ENCODE measurements at places on chromosomes 6 and 20.
A peak's percentile ranks its signal among the peaks of the same experiment; 100 is the strongest.

DNA sequence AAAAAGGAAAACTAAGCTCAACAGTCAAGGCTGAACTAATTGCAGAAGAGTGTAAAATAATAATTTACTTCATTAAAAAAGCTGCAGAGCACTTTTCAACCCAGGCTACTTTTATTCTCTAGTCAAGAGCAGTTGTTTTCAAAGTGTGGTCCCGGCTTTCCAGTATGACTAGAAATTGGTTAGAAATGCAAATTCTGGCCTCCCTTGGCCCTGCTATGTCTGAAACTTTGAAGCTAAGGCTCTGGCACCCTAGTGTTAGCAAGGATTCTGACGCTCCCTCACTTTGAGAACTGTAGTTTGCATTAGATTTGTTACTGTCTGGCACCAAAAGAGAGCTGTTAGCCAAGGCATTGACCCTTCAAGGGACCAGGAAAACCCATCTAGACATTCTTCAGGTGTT is 9.5 kb upstream of the NXT1 start:
- DNase-seq, result no peak

- DNase-seq, result no peak
Measured at GRCh38 chr20:52814371-52814770, 157.8 kb upstream of the TSHZ2 start.

GRCh38 chr20:32285621-32286371 is 8.3 kb downstream of the KIF3B start:
- DNase-seq, result no peak

DNA sequence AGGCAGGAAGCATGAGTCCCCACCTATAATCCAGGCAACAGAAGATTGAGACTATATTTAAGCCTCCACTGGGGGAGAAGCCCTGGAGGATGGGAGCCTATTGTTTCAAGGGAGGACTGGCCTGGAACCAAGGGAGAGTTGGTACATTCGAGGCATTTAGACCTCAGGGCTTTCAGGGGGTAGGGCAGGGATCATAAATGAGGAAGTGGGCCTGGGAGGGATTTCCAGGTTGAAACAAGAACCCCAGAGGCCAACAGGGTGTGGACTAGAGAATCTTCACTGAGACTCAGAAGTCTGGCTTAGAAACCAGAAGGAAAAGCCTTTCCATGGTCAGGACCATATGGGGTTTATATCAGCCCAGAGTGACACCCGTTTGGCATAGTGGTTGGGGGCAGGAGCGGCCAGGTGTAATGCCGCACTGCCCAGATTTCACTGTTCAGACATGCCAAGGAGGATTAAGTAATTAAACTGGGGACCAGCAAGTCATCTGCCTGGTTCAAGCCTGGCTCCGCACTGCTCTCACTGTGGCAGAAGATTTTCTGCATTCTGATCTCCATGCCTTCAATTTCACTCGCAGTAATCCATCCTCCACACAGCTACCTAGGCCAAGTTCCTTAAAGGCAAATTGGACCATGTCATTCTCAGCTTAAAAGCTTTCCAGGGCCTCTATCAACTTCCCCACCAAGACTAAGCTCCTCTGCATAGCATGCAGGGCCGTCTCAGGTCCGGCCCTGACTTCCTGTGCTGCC is 17.8 kb downstream of the LRFN2 start:
- peak; percentile 10 for DNase-seq

DNA sequence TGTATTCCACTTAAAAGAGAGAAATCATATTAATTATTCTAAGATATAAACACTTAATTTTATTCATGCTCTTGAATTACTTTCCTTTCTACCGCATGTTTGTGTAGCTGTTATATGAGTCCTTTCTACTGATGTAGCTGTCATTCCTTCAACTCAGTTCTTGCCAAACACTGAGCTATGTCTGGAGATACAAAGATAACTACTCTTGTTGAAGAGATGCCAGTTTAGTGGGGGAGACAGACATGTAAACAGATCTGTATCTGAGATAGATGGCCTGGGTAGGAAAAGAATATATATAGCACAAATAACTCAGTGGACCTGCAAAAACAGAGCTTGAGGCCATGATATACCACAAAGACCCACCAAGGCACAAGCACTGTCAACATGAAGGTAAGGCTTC is 157.3 kb downstream of the BTBD9 start:
- no peak for DNase-seq

GRCh38 chr20:16107172-16107870 is 465.9 kb downstream of the KIF16B start:
- DNase-seq, result peak; percentile 24

DNA sequence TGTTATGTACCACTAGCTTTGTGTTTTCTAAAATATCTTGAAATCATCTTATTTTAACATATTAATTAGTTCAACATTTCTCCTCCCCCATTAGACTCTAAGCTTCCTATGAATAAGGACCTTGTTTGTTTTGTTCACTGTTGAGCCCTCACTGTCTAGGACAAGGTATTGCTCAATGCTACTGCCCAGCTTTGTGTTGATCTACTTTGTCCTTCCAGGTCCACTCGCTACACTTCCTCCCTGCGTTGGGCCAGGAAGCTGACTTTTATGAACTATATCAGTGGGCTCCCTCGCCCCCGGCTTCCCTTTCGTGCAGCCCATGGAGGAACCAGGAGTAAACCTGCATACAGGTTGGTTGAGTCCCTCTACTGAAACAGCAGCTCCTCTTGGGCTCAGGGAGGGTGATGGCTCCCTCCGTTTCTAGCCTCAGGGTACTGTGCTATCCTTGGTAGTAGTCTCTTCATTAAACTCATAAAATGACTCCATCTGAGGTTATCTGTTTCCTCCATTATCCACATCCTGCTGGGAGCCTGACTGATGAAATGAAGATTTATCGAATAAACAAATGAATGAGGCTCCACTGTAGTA is 272.5 kb downstream of the CLIC5 start:
- DNase-seq, result no peak

DNA sequence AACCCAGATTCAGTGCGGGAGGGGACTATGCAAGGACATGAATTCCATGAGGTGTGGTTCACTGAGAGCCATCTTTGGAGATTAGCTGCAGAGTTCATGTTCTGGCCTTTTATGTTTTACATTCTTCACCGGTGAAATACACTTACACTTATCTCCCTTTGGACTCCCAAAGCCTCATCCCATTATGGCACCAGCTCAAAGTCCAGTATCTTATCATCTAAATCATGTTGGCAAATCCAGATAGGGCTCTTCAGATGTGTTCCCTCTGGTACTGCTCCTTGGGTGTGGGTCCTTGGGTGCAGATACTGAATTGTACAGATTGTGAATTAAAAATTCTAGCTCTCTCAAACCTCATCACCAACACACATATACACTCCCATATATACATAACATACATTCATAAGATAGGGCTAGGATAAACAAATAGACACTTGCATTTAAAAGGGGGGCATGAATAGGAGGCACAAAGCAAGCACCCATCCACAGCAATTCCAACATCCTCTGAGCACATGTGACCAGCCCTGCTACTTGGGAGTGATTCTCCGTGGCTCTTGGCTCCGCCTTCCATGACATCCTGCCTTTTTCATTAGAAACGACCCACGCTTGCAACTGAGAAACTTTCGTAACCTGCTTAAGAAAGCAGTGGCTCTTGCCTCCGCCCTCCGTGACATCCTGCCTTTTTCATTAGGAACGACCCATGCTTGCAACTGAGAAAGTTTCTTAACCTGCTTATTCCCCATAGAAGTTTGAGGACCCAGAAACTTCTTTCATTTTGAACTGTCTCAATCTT is 53.6 kb upstream of the LRRC1 start:
- DNase-seq, result peak; percentile 25

DNA sequence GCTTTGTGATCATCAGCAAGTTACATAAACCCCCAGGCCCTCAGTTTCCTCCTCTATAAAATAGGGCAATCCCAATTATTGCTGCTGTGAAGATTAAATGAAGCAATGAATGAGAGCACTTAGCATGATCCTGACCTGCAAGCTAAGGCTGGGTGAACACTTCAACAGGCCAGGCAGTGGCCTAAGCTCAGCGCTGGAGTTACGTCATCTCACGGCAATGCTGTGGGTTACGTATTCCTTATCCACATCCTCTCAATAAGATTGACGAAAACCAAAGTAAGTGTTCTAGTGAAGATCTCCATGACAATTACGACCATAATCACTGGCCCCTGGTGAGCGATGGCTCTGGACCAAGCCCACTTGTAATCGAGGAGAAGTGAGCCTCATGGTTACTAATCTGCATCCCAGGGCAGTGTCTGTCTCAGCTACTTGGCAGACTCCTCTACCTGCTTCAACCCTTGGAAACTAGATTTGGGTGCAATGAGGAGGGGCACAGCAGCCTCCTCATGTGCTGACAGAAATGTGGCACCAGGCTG is 274.1 kb upstream of the ARID1B start:
- DNase-seq, result peak; percentile 46

- DNase-seq, result no peak
Measured at GRCh38 chr6:19032591-19033295, 645.6 kb downstream of the RNF144B start.

DNA sequence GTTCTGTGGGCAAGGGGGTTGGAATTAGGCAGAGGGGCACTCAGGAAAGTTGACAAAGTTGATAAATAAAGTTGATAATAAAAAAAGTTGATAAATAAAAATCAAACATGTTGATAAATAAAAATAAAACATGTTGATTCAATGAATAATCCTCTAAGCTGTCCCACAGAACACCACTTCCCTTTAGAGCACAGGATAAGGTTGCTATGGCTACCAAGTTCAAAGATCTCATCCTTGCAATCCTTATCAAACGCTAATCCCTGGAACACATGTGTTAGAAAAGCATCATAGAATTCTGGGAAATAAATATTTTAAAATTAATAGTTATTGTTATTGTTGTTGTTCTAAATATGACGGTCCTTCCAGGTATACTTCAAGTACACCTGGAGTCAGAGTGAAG is 33.9 kb downstream of the MBOAT1 start:
- no peak for DNase-seq

GRCh38 chr20:53447316-53447715 is 146.3 kb downstream of the ZNF217 start:
- DNase-seq, result no peak

DNA sequence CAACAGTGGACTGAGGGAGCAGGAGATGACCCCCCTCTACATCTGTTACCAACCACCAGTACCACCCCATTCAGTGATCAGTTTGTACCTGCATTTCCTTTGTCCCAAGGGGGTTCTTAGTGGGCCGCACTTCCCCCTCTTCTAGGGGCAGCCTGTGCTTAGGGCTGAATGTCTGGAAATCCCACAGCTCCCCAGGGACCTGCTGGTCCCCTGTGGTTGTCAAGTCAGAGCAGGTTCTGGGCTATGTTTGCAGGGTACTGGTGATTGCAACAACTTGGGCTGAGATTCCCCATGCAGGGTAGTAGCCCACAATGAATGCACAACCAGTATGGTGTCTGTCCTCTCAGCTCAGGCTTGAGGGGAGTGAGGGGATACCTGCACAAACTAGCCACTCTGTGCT is 39.7 kb upstream of the COL10A1 start:
- DNase-seq, result no peak

DNA sequence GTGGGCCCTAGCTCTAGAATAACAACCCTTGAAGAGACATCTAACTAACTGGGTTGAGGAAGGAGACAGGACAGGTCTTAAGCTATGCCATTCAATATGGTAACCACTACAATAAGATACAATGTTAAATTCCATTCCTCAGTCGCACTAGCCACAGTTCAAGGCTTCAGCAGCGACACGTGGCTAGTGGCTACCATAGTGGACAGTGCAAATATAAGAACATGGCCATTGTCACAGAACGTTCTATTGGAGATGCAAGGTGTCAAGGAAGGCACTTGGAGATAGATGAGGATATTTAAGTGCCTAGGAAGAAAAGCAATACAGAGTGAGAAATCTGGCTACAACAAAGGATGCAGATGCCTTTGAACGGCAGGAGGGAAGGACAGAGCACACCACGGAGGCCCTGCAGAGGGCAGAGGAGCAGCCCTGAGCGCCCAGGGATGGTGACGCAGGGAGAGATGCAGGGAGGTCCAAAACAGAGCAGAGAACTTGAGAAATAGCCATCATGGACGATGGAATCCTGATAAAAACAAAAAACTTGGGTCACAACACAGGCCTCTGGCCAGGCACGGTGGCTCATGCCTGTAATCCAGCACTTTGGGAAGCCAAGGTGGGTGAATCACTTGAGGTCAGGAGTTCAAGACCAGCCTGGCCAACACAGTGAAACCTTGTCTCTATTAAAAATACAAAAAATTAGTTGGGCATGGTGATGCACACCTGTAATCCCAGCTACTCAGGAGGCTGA is 140.7 kb downstream of the ZMYND8 start:
- DNase-seq, result no peak

DNA sequence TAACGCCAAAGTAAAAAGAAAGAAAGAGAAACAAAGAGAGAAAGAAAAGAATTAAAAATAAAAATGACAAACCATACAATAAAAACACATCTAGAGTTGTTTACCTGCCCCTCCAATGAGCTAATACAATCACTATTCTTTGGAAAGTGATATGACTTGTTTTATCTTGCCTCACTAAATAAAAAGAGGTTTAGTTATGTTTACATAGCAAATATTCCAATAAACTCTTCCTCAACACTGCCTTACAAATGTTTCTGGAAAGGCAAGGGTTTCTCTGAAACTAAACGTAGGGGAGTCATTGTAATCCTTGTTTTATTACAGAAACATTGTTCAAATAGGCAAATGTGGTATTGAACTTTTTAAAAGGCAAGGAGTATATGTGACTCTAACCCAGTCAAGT is 396.2 kb downstream of the EPM2A start:
- no peak for DNase-seq

DNA sequence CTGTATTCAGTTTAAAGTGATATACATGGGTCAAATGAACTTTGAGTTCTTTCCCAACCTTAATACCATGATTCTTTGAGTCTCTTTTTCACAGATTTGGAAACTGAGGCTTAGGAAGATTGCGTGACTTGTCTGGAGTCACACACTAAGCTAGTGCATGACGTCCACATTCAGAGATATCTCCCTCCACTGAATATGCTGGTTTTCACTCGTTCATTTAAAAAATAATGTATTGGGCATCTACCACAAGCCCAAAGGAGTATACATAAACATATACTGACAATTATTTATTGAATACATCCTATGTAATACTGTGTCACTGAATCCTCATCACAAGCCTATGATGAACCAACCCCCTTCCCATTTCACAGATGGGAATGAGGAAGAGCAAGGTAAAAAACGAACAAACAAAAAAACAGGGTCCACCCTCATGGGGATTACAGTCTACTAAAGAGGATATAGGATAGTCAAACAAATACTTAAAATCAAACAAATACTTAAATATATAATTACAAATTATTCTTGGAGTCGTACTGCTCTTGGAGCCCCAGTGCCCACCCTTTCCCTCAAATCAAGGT is 611 bp upstream of the TM9SF4 start:
- no peak for DNase-seq

Data from ELF-1 (cell line).